ENCODE measurements at places on chromosomes 1 and 21.

- peak; percentile 29 for DNase-seq
Measured at GRCh38 chr1:190436615-190437014, 41.0 kb downstream of the BRINP3 start.

GRCh38 chr1:25599969-25600610 is 16.5 kb upstream of the MAN1C1 start:
- DNase-seq: no peak

- no peak for DNase-seq
Measured at GRCh38 chr1:67732750-67733151, 47.8 kb downstream of the GADD45A start.

GRCh38 chr1:186575348-186575747 is 104.9 kb downstream of the PTGS2 start:
- DNase-seq: peak; percentile 42

DNA sequence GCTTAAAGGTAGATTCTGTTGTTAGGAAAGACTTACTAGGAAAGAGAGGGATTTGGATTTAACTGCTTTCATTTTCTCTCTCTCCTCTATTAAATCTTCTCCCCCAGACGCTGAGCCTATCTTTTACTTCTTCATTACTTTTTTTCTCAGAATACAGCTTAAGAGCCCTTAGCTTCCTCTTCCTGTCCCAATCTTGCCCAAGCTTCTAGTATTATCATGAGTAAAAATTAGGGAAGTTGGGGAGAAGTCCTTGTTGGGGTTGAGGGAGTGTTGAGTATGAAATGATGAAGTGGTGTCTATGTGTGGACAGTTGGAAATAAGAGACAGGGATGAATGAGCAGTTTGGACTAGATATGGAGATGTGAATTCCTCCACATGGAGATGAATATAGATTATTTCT is 35.0 kb downstream of the ACP6 start:
- DNase-seq: no peak

- no peak for DNase-seq
Measured at GRCh38 chr1:25066731-25067517, 136.8 kb upstream of the RUNX3 start.

DNA sequence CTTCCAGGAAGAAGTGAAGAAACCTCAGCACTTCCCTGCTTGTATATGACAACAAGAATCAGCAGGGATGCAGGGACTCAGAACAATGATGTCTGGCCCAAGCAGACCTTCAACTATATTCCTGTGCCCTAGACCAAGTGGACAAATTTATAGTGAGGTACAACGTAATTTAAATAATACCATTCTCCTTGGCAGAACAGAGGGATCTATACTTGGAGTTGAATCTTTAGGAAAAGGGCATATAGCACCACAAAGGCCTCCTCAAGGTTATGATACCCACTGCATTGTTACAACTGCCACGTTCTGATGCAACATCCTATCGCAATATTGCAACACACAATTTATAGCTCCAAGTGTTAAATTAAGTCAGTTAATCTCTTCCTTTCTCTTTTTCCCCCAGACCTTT is 29.1 kb upstream of the GFI1 start:
- no peak for DNase-seq

DNA sequence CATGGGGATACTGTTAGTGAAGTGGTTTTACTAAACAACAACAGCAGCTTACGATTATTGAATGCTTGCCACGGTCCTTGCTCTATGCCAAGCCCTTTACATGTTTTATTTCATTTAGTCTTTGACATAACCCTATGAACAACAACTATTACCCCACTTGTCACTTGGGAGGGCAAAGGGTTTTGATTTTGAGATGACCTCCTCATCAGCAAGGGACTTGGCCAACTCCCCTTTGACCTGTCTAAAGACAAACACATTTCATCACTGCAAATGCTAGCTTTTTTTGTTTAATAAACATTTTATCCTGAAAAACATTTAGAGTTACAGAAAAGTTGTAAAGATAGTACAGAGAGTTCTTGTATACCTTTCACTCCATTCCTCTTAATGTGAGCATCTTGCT is 152.5 kb upstream of the WNT4 start:
- no peak for DNase-seq

DNA sequence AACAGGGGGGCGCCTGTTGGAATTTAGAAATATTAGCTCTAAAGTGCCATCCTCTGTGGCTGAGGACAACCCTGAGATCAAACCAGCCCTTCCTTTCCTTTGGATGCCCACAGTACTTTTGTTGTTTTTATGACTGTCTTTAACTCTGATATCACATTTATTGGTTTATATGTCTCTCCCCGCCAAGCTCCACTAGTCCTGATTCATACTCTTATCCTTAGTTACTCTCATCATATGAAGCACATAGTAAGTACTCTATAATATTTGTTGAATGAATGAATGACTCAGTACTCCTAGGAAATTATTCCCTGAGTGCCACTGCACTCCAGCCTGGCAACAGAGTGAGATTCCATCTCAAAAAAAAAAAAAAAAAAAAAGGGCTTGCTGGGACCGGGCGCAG is 22.6 kb upstream of the NRDC start:
- no peak for DNase-seq

GRCh38 chr1:30679201-30679975 is 44.0 kb downstream of the MATN1 start:
- DNase-seq: no peak

DNA sequence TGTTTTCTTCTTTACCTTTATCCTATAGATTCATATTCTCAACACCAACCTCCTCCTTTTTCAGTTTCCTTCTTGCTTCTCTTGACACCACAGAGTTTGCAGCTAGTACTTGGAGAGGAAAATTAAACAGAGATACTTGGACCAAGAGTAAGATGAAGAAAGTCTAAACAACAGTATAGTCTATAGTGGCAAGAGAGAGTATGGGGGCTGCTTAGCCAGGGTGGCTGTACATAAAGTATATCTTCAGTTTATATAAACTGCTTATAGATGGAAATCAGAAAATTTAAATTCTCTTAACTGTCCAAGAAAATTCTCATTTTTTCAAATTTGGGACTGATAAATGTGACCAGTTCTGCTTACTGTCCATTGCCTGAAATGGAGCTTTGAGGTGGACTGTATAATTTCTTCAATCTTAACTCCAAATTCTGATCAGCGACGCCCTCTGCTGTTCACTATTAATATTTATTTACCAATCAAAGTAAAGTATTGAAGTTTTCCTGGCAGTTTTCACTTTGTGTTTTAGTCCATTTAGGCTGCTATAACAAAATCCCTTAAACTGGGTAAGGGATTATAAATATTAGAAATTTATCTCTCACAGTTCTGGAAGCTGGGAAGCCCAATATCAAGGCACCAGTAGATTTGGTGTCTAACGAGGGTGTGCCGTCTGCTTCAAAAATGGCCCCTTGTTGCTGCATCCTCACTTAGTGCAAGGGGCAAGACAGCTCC is 14.8 kb upstream of the METTL18 start:
- no peak for DNase-seq
